HepG2 (cell line): ENCODE measurements at places on chromosomes 5 and 9. TPM values are rescaled to one million over a fixed set of nuclear protein-coding genes. Genes with fewer than 3 reads are reported as not detected.
A peak's percentile ranks its signal among the peaks of the same experiment; 100 is the strongest.

DNA sequence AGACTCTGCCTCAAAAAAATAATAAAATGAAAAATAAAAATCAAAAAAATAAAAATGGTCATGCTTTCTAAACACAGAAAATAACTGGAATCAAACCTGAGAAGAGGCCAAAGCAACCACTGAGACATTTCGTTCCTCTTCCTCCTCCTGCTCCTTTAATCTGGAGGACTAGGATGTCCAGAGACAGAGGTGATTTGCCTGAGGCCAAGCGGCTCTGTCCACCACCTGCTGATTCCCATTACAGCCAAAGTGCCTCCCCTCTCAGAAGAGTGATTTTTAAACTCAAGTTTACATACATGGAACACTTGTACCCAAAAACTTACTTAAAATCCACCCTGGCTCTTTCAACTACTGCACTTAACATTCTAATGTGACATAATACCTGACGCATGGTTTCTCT is 65.6 kb downstream of the TLE1 start:
- peaks cover 25% of the 10 kb centered on the region for H3K4me1 ChIP-seq
- H3K27me3 ChIP-seq = no peaks in the 10 kb centered on the region
- no peak overlapping the region for H3K27ac ChIP-seq
- no peak overlapping the region for H3K4me3 ChIP-seq

The SOX30 gene
- not detected in 2 replicates for total RNA-seq

The AMBP gene
- total RNA-seq = 612 and 1,510 TPM in 2 replicates

- H3K27me3 ChIP-seq = no peaks in the 10 kb centered on the region
- H3K4me1 ChIP-seq = no peaks in the 10 kb centered on the region
Measured at GRCh38 chr5:141040771-141041426, 10.3 kb upstream of the PCDHB1 start.

The EGFL7 gene
- total RNA-seq = 0.20 TPM in 1 of 2 replicates, not detected in the other

The PCDHB12 gene
- total RNA-seq = 0.04 TPM in 1 of 2 replicates, not detected in the other

DNA sequence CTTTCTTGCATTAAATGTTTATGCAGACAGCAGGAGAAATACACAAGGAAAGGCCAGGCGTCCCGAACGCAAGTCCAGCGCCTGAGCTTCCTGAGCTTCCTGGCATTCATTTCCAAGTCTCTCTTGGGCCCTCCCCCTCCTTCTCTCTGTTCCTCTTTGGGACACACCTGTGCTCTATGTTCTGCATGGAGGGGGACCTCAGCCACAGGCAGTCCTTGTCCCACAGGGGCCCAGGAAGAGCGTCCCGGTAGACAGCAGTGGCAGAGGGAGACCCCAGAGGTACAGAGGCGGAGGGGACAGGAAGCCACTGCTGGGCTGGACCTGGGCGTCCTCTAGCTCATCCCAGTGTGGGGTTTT is 221.3 kb downstream of the C9orf50 start:
- peaks cover 51% of the 10 kb centered on the region for H3K4me1 ChIP-seq
- peak overlapping the region; percentile 16; the same call in 1 of the 2 replicates for H3K4me3 ChIP-seq
- no peak overlapping the region for H3K27ac ChIP-seq
- no peak for DNase-seq
- no peaks in the 10 kb centered on the region for H3K36me3 ChIP-seq
- H3K27me3 ChIP-seq = peaks cover 48% of the 10 kb centered on the region

DNA sequence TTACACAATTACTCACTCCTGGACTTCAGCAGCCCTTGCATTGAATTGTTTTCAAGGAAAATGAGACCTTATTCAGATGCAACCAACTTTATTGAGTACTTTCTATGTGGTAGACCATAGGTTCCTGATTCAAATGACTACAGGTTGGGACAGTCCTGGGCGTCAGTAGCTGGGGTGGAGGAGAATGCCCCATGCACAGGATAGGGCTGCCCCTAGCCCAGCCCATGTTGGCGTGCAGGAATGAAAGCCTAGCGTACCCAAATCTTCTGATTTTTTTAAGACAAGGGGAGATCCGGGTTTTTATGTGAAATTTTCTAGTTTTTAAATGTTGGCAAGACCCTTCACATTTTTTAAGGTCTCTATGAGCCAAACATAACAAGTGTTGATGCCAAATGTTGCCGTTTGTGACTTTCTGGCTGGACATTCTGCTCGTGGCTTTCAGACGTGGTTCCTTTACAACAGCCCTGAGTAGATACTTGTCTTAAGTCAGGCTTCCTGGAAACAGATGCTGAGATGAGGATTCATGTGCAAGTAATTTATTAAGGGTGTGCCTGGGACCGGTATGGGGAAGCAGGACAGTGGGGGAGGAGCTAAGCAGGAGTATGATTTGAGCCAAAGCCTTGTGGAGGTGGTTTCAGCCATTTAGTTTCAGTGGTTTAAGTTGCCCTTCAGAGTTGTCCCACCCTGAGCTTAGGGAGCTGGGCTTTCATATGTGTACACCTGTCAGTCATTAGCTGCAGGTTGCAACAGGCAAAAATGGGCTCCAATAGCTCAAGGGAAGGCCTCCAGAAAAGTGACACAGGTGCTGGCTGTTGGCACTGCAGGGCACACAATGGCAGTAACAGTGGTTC is 154.1 kb downstream of the NTRK2 start:
- no peaks in the 10 kb centered on the region for H3K27me3 ChIP-seq
- no peak for DNase-seq
- no peaks in the 10 kb centered on the region for H3K36me3 ChIP-seq
- H3K27ac ChIP-seq = no peak overlapping the region
- H3K4me1 ChIP-seq = no peaks in the 10 kb centered on the region
- no peak overlapping the region for H3K4me3 ChIP-seq

DNA sequence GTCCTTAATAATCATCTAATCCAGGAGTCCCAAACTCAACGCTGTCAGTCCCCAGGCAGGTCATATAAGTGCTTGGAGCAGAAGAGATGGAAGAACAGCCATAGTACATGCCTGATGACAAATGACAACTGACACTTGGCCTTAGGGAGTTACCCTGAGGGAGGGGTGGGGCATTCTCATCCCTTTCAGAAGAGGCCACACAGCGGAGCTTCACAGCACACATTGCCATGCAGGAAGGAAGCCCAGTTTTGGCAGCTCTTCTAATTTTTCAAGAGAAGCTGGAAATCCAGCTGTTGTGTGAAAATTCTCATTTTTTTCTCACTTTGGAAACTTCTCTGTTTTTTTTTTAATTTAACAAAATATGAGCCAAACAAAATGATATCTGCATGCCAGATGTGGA is 89.0 kb downstream of the ASTN2 start:
- no peak overlapping the region for H3K27ac ChIP-seq
- no peaks in the 10 kb centered on the region for H3K27me3 ChIP-seq
- no peak overlapping the region for H3K4me3 ChIP-seq

DNA sequence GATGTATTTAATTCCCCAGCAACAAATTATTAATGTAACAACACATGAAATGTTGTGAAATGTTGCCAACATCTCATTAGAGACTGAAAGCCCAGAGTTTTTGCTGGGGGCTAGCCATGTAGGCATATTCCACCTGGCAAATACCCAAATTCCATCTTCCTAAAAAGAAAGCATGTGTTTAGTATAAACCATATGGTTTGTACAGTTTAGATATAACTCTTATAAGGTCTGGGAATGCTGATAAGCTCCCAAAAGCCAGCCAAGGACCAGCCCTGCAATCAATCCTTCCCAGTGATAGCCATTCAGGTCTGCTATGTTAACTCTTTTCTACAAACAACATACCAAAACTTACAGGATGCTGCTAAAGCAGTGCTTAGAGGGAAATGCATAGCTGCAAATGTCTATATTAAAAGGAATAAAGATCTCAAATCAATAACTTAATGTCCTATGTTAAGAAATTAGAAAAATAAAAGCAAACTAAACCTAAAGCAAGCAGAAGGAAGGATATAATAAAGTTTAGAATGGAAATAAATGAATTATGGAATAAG is 158.9 kb downstream of the AUH start:
- no peak overlapping the region for H3K4me3 ChIP-seq
- H3K27ac ChIP-seq = no peak overlapping the region
- no peaks in the 10 kb centered on the region for H3K36me3 ChIP-seq
- peaks cover 56% of the 10 kb centered on the region for H3K4me1 ChIP-seq
- no peak for DNase-seq
- H3K27me3 ChIP-seq = no peaks in the 10 kb centered on the region

The DDX4 gene
- total RNA-seq = not detected in 2 replicates

DNA sequence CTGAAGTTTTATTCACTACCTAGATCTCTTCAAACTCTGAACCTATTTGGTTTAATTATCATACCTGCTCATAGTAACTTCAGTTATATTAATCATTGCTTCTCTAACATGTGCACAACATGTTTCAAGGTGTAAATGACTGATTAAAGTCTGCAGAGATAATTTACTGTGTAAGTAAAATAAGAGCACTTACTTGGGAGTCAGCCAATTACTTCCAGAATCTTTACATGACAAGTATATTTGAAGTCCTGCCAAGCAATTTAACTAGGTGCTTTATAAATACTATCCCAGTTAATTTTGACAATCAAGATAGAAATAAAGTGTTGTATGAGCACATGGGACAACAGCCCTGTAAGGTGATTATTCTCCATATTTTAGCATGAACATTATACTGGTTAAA is 109.9 kb downstream of the RFX3 start:
- DNase-seq = no peak
- H3K4me3 ChIP-seq = no peak overlapping the region
- no peaks in the 10 kb centered on the region for H3K27me3 ChIP-seq
- no peaks in the 10 kb centered on the region for H3K4me1 ChIP-seq
- H3K36me3 ChIP-seq = no peaks in the 10 kb centered on the region

GRCh38 chr5:125065741-125066140 is 319.3 kb upstream of the ZNF608 start:
- H3K4me3 ChIP-seq = no peak overlapping the region
- no peaks in the 10 kb centered on the region for H3K36me3 ChIP-seq
- no peak for DNase-seq
- H3K27ac ChIP-seq = no peak overlapping the region
